ENCODE measurements at places on chromosomes 2 and 18.
A peak's percentile ranks its signal among the peaks of the same experiment; 100 is the strongest.

- DNase-seq = no peak
These were observed 1.4 kb downstream of the IL36RN start for GRCh38 chr2:113060396-113060795.

GRCh38 chr2:24517247-24517646 is 26.2 kb downstream of the NCOA1 start:
- no peak for DNase-seq

- DNase-seq = no peak
These were observed 148.8 kb downstream of the EPHA4 start for GRCh38 chr2:221423210-221423804.

GRCh38 chr18:49652881-49653724 is 91.2 kb downstream of the LIPG start:
- DNase-seq = no peak

DNA sequence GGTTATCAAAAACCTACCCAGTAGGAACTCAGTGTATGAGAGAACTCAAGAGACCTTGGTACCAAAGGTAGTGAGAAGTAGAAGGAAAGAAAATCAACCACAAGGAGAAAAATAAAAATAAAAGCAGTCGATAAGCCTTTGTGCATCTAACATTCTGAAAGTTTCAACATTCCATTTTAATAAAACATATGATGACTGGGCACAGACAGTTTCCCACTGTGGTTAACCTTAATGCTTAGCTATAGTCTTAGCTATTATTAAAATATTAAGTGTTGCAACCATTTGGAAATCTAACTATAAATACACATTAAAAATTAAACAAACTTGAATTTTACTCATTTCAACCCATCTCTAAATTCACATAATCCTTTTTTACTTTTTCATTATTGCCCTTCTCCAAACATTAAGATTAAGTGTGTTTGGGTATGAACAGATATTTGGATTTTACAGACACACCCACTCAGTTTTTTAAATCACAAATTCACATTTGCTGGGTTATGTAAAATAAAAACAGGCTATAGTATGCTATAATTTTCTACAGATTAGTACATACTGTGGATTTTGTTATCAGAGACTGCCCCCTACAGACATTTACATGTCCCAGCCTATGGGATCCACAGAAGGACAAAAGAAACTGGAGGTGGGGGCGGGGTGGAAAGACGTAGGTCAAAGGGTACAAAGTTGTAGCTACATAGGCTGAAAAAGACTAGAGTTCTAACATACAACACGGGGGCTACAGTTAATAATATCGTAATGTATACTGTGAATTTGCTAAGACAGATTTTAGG is 32.8 kb downstream of the SRBD1 start:
- no peak for DNase-seq

DNA sequence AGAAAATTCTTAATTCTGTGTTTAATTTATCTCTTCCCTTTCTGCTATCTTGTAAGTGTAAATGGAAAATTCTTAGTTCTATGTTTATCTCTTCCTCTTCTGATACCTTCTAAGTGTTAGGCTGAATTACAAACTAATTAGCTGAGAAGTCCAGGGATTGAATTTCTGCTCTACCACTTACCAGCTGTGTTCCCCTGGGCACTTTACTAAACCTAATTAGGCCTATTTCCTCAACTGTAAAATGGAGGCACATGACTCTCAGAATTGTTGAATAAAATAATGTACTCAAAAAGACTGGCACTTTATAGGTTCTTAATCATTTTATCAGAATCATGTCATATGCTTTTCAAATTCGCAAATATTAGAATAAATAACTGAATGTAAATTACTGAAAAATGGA is 146.3 kb downstream of the MAP2 start:
- DNase-seq = no peak

- DNase-seq = no peak
These were observed 68.8 kb upstream of the RAB6C start for GRCh38 chr2:129910446-129911362.

DNA sequence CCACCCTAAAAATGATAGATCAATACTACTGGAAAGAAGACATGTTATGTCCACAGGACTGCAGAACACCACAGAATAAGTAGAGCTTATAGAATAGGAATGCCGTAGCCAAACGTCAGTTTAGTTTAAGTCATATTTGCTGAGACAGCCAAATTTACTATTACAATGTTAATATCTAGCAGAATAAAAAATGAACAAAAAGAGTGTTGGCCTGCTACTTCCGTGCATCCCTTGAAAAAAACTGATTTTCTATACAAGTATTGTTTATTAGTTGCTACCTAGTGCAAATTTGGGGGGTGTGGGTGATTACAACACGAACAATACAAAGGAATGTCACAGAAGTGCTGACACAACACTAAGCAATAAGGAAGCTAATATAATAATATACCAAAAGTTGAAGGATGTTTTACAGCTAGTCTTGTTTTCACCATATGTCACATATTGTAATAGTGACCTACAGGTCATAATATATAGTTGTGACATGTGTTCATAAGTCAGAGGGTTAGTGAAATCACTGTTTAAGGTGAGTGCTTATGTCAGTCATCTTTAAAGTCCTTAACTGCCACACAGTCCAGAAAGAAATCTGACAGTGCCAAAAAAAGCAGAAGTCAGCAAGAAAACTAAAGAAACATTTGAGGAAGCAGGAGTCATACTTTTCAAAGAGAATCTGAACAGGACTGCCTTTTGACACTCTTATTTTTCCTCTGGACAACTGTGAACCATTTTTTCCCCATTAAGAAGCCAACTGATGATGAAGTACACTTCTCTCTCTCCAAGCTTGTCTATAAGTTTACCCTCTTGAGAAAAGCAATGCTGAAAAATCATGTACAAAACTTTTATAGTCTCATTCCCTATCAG is 376.4 kb downstream of the ZEB2 start:
- DNase-seq = no peak

DNA sequence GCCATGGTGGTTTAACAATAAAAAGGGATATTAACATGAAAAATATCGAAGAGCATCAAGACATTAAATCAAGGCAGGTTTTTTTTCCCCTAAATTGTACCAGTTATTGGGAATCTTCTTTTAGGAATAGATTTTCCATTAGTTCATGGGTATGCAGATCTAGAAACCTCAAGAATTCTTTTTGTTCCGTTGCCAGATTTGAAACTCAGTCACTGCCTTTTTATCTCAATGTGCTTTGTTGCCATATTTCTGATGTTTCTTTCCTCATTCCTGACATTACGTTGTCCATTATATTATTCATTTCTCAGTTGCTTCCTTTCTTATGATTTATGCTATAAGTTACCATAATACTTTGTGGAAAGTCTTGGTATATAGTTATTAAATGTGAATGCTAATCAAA is 162.2 kb downstream of the CD226 start:
- no peak for DNase-seq

DNA sequence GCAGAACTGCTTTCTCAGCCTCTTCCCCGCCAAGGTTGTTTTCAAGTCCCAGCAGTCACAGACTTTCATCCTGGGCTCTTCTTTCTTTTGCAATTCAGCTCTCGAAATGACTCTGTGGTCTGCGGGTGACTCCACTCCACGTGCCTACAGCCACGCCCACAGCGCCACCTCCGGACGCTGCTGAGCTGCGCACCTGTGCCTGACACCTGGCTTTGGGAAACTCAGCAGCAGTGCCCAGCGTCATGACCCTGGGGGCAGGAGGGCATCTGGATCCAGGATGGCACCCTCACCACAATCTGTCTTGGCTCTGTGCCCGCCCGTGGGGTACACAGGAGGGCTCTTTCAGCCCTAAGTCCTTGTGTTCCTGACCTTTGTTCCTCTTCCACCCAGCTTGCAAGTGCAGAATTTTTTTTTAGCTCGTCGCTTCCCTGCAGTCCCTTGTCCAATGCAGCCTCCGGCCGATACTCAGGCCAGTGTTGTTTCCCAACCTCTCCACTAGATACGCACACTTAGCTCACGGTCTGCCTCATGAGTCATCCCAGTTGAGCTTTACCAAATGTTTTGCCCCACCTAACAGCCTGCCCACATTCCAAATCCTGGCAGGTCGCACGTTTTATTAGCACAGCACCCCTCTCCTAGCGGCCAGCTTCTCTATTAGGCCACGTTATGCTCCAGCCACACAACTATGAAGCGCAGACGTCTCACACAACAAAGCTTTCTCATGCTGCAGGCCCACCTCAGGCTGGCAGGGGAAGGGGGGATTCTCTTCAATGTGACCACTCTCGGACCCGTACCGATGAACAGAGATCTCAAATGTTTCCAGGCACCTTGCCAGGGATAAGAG is 6.5 kb upstream of the CAPN10 start:
- no peak for DNase-seq

DNA sequence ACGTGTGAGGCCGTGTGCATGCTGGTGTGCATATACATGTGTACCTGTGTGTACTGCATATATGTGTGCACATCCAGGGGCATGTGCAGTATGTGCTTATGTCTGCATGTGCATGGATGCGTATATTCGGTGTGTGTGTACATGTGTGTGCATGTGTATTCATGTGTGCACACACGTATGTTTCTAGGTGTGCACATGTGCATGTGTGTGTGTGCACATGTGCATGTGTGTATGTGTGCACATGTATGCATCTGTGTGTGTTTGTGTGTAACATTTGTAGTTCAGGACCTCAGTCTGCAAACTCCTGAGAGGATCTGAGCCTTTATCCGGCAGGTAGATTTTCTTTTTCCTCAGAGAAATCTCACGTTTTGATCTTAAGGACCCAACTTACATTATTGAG is 201.7 kb downstream of the SNTG2 start:
- no peak for DNase-seq

GRCh38 chr18:51867767-51868166 is 472.2 kb upstream of the DCC start:
- peak; percentile 48 for DNase-seq

DNA sequence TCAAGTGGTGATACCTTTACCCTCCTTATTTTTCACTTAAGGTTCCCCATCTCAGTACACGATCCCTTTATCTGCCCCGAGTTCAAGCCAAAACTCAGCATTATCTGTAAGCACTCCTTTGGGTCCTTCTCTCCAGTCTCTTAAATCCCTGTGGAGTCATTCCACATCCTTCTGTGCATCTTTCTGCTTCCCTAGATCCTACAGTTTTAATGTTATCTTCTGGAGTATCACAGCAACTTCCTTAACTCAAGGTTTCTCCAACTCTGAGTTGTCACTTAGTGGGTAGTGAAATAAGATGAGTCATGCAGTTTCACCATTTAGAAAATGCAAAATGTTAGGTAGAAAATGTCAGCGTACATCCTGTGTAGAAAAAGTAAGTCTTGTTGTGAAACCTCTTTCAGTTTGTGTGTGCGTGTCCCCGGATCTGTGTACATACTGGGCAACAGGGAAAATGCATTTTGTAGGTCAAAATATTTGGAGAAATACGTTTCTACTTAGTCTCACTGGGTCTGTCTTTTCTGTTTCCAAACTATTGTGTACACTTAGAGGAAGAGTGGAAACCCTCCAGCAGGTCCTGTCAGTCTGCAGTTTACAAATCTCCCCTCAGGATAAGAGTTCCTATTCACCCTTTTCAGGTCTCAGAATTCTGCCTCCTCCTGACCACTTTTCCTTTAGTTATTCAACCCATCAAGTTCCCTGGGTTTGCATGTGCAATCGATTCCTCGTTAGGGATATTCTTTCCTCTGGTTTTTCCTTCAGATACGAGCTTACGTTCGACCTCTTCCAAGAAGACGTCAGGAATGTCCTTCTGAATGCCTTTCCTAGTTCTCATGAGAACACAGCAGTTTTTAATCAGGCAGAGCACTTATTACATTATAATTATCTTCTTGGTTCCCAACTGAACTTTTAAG is 154.8 kb downstream of the TGIF1 start:
- no peak for DNase-seq

- DNase-seq = no peak
These were observed 29.6 kb downstream of the CABYR start for GRCh38 chr18:24168496-24168895.

DNA sequence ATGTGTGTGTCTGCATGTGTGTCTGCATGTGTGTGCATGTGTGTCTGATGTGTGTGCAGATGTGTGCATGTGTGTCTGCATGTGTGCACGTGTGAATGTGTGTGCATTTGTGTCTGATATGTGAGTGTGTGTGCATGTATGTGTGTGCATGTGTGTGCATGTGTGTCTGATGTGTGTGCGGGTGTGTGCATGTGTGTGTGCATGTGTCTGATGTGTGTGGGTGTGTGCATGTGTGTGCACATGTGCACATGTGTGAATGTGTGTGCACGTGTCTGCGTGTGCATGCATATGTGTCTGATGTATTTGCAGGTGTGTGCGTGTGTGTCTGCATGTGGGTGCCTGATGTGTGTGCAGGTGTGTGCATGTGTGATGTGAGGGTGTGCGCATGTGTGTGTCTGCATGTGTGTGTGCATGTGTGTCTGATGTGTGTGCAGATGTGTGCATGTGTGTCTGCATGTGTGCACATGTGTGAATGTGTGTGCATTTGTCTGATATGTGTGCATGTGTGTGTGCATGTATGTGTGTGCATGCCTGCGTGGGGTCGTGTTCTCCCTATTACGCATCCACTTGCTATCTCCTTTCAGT is 470.1 kb upstream of the HS6ST1 start:
- no peak for DNase-seq

DNA sequence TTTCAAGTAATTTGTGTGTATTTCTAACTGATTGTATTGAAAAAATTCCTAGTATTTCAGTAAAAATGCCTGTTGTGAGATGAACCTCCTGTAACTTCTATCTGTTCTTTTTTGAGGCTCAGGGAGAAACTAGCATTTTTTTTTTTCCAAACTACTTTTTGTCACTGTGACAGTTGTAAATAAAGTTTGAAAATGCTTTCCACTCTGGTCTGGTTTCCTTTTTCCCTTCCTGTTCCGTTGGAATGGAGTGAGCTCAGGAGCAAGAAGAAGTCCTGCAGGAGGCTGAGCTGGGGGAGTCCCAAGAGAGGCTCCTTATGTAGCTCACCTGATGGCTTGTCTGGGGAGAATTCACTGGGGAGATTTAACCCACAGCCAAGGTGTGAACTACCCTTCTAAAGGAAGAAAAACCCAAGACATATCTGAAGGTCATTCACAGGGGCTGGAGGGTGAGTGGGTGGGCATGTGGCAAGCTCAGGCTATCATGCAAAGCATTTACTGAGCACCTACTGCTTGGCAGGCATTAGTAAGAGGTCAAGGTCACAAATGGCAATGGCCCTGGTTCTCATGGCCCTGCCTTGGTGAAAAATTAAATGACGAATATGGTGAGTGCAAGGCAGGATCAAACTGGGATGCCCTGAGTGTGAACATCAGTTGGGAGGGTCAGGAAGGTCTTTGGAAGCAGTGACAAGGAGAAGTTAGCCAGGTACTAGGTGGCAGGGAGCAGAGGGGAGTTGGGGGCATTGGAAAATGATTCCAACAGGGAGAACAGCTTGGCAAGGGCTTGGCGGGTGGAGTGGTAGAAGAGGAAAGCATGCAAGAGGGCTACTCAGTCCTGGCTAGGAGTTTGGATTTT is 28.7 kb downstream of the LBH start:
- DNase-seq = no peak

DNA sequence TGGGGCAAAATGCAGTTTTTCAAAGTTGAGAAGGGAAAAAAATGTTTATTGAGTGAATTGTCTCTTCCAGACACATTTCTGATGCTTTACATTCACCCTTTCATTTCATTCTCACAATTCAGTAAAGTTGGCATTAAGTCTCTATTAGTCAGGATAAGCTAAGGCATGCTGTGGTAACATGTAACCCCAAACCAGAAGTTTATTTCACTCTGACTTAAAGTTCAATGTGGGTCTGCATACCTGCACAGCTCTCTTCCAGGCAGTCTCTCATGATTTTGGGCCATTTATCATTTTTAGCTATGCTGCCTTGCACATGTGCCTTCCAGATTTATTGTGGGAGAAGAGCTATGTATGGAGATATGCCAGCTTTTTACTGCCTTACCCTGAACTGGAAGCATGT is 48.0 kb downstream of the DDX18 start:
- DNase-seq = no peak

GRCh38 chr2:9665898-9666297 is 35.1 kb upstream of the YWHAQ start:
- no peak for DNase-seq

Measured in SK-N-MC (cell line).